NCI-H187 (cell line): ENCODE measurements at places on chromosomes 4 and X.

- no peak for DNase-seq
These were observed 466.0 kb downstream of the IDS start for GRCh38 chrX:149039057-149039456.

DNA sequence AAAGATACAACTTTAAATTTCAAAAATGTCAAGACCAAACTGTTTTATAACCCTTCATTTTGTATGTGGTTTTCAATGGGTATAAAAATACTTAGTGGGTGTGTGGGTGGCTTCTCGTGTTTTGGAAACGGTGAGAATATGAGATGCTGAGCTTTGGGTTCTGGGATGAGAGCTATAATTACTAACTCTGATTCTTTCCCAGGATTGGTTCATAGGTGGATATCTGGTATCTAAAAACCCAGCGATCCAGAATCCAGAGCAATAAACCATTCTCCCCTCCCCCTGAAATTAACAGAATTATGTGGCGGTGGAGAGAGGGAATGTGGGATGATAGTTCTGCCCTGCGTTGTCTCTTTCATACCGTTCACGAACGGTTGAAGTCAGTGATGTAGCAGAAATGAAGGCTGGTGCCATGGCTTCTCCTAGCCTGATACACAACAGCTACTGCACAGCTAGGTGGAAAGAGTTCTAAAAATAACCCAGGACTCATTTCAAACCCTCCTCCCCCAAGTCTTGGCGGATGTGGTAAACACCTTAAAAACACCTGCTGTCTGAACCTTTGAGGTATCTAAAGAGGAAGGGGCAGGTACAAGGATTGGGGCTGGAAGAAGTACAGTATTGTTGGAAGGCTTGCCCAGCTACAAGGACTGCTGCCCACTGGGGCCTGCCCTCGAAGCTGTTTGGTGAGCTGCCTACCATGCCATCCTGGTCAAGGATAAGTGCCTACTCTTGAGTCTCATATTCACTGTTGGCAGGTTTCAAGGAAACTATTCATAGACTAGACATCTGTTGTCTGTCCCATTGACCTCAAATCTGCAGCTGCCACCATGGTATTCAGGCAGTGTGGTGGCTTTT is 44.5 kb downstream of the SEPTIN11 start:
- peak; percentile 79 for DNase-seq

DNA sequence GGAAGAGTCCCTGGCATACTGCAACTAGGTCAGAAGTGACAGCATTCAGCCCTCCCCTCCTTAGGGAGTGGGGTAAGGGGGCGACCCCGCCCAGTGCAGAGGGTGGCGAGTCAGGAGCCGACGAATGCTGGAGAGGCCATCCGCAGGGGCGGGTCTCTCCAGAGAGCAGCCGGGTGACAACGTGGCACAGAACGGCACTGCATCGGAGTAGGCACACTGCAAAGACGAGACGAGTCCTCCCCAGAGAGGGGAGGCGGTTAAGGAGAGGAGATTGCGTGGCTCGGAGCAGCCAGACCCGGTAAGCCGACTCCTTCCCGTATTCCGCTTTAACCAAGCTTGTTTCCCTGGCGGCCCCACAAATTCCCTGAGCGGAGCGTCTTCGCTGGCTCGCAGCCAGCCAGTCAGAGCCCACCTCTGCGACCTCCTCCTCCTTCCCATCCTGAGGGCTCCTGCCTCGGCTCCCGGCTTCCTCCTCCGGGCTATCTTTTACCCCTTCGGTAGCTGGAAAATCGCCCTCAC is 54.9 kb downstream of the LINC00632 start:
- DNase-seq = no peak

- no peak for DNase-seq
These were observed 746 bp downstream of the REST start for GRCh38 chr4:56908206-56909085.

GRCh38 chr4:83782591-83782990 is 246.7 kb downstream of the GPAT3 start:
- DNase-seq = no peak

GRCh38 chr4:105092356-105092755 is 54.3 kb upstream of the TET2 start:
- DNase-seq = no peak

DNA sequence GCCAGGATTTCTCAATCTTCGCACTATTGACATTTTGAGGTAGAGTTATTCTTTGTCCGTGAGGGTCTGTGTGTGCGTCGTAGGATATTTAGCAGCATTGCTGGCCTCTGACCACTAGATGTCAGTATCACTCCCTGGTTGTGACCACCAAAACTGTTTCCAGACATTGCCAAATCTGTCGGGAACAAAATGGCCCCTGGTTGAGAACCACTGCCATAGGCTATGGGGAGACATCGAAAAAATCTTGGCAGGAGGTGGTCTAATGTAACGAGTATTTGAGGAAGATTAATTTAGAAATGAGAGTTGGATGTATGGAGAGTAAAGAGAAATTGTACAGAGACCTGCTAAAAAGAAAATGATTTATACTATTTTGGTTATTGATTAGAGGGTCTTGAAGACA is 108.4 kb downstream of the DOCK11 start:
- peak; percentile 6 for DNase-seq

DNA sequence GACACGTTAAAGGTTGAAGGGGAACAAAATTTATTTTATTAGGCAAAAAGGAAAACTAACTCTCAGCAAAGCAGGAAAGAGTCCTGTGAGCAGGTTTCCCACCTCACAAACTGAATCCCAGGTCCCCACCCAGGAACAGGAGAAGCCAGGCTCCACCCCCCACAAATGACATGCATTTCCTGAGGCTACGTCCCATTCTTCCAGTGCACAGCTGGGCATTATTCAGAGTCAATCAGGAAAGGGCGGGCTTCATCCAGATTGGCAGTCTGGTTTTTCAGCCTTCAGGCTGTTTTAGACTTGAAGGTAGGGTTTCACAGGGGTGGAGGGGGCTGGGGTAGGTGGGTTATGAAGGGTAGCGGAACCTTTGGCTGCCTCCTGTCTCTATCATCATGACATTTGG is 11.9 kb upstream of the ASIC5 start:
- DNase-seq = no peak

DNA sequence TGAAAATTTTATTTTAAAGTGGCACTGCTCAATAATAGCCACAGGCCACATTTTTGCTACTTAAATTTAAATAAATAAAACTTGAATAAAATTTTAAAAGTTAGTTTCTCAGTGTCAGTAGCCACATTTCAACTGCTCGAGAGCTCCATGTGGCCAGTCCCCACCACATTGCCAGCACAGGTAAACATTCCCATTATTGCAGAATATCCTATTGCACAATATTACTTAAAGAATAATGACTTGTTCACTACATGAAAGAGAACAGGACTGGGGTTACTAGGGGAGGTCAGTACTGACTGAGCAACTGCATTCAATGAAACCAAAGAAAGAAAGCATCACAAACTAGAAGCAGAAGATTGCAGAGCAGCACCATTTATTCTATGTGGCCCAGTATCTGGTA is 2201.6 kb upstream of the TENM3 start:
- DNase-seq = no peak

GRCh38 chr4:125527681-125528080 is 212.9 kb downstream of the FAT4 start:
- no peak for DNase-seq

DNA sequence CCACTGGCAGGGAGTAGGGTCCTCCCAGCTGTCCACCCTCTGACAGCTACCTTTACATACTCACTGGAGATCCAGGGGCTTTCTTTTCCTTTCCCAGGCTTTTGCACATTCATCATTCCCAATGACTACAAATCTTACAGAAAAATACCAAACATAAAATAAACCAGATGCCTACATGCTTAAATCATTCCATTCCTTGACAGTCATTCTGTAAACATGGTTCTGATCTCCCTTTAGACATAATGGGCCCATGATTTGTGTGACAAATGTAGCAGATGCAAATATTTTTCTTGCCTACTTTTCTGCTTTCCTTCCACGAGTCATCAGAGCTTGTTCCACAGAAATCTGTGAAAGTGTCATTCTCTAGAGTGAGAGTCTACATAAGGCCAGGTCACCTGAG is 207.0 kb downstream of the IDS start:
- DNase-seq = no peak

GRCh38 chr4:24140892-24141291 is 251.0 kb upstream of the PPARGC1A start:
- DNase-seq = no peak

- DNase-seq = peak; percentile 21
These were observed 247.7 kb downstream of the AFAP1 start for GRCh38 chr4:7691982-7692381.

- no peak for DNase-seq
These were observed 262.8 kb upstream of the VCX start for GRCh38 chrX:7580127-7580526.

GRCh38 chr4:70868778-70869177 is 29.1 kb upstream of the GRSF1 start:
- DNase-seq = no peak

DNA sequence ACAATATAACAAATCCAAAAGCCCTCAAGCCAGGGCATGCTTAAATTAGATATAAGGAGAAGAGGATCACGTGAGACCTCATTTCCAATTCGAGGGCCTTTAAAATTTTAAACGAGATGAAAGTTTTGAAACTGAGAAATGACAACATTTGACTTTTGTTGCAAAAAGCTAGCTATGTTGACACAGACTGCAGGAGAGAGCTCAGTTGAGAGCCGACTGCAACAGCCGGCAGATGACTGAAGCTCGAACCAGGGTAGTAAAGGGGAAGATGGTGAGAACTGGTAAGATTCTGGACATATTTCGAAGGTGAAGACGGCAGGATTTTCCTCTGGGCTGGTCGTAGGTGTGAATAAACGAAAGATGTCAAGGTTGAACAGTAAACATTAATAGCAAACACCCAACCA is 773 bp downstream of the PRMT9 start:
- DNase-seq = no peak

GRCh38 chr4:190015538-190016368 is 11.3 kb downstream of the FRG2 start:
- DNase-seq = no peak

- no peak for DNase-seq
These were observed 116.5 kb upstream of the RBPJ start for GRCh38 chr4:26204249-26204825.

- DNase-seq = no peak
These were observed 59.8 kb downstream of the PTCHD1 start for GRCh38 chrX:23394421-23394820.

GRCh38 chr4:151284534-151285245 is 7.7 kb downstream of the PRSS48 start:
- DNase-seq = no peak

DNA sequence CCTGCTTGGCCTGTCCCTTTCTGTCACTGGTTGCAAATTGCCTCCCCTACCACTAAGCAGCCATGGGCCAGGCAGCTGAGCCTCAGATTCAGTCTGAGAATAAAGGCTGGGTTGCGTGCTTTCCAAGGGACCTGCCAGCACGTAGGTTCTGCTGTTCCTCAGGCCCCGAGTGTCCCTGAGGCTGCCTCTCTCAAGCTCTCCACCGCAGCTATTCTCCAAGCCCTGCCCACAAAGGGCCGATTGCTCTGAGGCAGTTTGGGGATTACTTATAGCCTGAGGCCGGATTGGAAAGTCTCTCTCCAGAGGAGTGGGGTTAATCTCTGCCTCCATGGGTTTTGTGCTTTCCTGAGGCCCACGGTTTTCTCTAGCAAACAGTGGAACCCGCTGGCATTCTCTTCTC is 590.7 kb downstream of the BCOR start:
- DNase-seq = no peak

GRCh38 chr4:135319685-135320084 is 1118.1 kb upstream of the PABPC4L start:
- no peak for DNase-seq

DNA sequence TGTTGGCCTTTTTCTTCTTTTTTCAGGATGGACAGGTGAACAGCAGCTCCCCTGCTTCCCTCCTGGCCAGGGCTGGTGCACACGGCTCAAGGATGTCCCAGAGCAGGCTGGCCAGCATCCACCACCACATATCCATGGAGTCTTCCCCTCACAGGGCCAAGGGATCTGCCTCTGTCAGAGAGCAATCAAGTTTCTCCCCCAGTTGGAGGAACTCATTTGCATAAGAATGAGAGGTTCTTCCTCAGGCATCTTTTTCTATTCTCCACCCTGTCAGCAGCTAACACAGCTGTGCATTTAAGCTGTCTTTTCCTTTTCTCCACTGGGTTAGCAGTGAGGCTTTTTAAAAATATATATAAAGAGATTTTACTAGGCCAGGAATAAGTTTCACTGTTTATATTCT is 143.8 kb downstream of the ANAPC10 start:
- no peak for DNase-seq

GRCh38 chr4:37990731-37991245 is 30.6 kb downstream of the PTTG2 start:
- DNase-seq = no peak

- DNase-seq = no peak
These were observed 177.4 kb upstream of the IL15 start for GRCh38 chr4:141459020-141459419.

DNA sequence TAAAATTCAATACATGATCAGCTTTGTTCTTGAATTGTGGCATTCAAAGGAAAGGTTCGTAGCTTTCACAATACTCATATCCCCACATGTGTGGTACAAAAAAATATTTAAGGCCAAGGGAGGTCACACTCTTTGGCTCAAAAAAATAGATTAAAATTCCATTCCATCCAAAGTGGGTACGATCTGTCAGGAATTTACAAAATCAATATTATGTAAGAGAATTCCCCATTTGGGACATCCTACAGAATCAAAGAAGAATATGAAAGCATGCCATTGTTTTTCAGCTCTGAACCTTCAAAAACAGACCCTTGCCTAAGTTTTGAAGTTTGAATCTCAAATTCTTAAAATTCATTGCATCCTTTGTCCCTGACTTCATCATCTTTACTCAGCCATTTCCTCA is 85.8 kb downstream of the MID1 start:
- no peak for DNase-seq

- no peak for DNase-seq
These were observed 1666.4 kb upstream of the IGFBP7 start for GRCh38 chr4:58776627-58777026.

- DNase-seq = no peak
These were observed 57.7 kb upstream of the ATXN3L start for GRCh38 chrX:13377550-13377934.

GRCh38 chr4:34972189-34972588 is 1272.1 kb downstream of the ARAP2 start:
- no peak for DNase-seq

DNA sequence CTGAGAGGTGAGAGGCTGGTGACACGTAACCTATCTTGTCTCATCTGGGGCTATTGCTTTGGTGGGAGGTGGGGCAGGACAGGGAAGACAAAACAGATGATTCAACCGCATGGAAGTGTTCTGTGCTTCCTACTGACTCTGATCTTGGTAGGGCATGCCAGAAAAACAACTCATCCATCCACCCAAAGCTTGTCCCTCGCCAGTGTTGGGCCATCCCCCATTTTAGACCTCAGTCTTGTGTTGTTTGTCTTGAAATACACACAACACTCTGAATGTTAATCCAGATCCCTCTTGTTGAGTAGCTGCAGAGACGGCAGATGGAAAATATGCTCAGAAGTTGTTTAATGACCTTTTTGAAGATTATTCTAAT is 377 bp downstream of the CHRNA9 start:
- no peak for DNase-seq

GRCh38 chr4:174216799-174217272 is 66.6 kb downstream of the FBXO8 start:
- no peak for DNase-seq
